Activated CD8-positive, alpha-beta memory T cell treated with anti-CD3 and anti-CD28 coated beads for 4 hours (primary cell): ENCODE measurements at places on chromosomes 7 and 10.

DNA sequence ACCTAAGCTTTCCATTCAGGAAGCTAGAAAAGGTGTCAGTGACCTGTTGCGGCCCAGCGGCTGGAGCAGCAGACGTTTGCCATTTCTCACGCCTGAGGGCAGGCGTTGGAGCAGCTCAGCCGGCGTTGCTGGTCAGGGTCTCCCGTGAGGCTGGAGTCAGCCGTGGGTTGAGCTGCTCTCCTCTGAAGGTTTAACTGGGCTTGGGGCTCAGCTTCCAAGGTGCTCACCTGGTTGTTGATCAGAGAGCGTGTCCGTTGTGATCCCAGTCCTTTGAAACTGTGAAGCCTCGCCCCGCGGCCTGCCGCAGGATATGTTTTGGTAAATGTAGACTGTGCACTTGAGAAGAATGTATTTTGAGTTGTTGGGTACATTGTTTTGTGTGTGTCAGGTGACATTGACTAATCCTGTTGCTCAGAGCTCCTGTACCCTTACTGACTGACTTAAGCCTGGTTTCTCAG, 20.6 kb upstream of the PWWP2B start:
- DNase-seq, result no peak

DNA sequence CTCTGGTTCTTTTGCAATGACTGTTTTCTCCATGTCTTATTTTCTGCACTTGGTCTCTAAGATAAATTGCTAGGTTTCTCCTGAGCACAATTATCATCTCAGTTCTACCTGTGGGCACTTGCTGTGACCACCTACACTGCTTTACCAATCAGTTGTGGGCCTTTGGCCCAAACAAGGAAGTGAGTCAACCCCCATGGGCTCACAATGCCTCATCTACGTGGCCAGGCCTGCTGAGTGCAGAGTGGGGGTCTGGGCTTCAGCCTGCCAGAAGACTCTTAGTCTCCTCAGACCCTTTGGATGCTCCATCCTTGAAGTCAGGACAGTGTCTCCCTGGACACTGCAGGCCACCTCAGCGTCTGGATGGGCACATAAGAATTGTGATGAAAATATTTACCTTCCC, 20.3 kb downstream of the SCART1 start:
- DNase-seq, result no peak

DNA sequence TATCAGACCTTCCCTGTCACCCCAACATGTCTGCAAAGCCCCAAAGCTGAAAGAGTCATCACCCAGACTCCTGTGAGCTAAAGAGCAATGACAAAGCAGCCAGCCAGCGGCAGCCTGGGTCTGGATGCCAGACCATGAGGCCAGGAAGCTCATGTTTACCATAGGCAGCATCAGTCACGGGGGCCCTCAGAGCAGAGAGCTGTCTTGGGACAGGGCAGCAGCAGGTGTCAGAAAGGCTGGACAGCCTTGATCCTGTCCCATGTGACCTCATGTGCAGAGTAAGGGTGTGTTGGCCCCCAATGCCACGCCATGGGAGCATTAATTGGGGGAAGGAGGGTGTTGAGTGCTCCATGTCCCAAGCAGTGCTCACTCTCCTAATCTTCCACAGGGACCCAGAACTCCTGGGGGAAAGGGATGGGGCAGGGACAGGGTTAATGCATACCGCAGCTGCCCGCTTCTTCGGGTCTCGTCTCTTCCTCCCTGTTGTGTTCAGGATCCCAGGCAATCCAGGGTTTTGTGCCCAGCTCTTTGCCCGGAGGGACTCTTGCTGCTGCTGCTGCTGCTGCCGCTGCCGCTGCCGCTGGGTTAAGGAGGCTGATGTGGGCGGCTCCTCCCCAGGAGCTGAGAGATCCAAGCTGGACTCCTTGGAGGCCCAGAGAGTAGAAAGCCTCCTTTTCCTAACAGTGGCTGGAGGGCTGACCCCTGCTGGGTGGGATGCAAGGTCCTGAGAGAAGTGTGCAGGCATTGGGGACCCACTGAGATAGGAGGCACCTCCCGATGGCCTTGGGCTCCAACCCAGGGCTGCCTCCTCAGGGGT, 7.1 kb downstream of the CCDC201 start:
- no peak for DNase-seq

- no peak for DNase-seq
These were observed 174 bp downstream of the ADCY1 start for GRCh38 chr7:45574416-45574668.

DNA sequence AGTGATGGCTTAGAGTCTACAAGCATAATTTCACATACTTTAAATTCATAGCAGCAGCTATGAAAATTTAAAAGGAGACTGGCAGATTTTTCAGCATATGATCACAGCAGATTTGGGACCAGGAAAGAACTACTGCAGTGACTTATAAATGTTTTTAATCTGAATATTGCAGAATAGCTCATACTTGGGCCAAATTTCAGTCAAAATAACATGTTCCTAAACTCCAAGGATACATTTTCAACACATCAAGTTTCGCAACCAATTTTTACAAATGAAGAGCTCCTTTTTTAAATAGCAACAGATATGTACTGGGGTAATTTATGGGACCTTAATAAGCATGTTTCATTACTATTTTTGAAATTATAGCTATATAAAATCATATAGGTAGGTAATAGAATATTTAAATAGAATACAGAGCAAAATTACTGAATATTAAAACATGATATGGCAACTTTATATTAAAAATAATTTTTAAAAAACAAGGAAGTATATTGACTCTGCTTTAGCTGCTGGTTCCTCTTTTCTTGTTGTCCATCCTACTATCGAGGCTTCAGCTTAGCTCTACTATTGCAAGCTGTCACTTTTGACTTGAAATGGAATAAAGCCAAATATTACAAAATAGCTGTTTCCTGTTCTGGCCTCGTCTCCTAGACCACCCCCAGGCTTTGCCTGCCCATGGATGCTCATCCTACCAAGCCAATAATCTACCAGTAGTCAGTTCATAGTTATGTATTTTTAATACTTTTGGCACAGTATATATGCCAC, 123.1 kb downstream of the NRBF2 start:
- DNase-seq, result no peak
